Stimulated activated CD4-positive, alpha-beta T cell treated with anti-CD3 and anti-CD28 coated beads, TNF-alpha, amount 100 ng/mL, for 48 hours (primary cell): ENCODE measurements at places on chromosomes 13 and 19.

GRCh38 chr19:35205733-35206323 is 22.7 kb downstream of the FAM187B start:
- no peak for DNase-seq

GRCh38 chr13:113129921-113130750 is 7.5 kb downstream of the F10 start:
- no peak for DNase-seq

DNA sequence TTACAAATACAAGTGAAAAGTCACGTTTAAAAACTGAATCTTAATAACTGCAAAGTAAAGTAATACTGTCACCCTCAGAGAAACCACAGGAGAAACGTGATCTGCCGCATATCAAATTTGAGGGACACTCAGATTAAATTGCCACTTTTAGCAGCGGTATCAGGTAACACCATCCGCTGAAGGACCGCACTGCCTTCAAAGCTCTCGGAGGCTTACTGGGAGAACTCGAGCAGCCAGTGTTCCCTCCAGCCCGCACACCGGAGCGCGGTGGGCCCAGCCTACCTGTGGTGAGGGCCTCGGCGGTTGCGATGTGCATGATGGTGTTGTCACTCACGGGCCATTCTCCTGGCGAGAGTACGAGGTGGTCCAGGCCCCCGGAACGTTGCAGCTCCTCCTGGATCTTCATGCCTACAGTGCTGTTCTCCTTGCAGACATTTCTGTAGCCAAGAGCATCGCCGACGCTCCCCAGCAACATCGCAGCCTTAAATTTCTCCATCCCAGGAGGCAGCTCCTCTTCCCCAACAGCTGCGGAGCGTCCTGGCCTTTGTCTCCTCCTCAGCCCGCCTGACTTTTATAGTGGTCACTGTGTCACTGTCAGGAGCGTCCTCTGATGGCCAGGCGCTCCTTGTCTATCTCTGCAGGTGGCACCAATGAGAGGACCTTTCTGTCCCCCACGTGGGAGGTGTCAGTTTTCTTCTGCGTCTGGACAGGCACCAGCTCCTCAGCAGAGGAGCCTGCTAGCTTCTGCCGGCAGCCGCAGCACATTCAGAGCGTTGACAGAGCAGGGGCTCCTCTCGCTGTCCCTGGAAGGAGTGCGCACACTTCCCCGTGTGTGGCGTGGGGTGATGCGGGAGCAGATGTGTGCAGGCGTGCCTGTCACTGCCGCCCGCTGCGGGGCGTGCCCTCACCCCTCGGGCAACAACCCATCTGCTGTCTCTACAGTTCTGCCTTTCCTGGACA is at the start of gene ADPRHL1:
Gene ADPRHL1 (minus strand): TSS at position 547 of the 960 bp plus-strand sequence. CDS start 51 bp downstream, at position 496.
- DNase-seq = no peak

- no peak for DNase-seq
Observed at GRCh38 chr13:85896516-85897450, 97.6 kb upstream of the SLITRK6 start.

GRCh38 chr19:22622901-22623840 is 11.0 kb upstream of the ZNF492 start:
- no peak for DNase-seq

DNA sequence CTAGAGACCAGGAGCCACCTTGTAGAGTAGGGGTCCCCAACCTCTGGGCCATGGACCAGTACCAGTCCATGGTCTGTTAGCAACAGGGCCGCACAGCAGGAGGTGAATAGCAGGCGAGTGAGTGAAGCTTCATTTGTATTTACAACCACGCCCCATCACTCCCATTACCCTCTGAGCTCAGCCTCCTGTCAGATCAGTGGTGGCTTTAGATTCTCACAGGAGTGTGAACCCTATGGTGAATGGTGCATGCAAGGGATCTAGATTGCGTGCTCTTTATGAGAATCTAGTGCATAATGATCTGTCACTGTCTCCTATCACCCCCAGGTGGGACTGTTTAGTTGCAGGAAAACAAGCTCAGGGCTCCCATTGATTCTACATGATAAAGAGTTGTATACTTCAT is 303.6 kb downstream of the KCNRG start:
- no peak for DNase-seq

DNA sequence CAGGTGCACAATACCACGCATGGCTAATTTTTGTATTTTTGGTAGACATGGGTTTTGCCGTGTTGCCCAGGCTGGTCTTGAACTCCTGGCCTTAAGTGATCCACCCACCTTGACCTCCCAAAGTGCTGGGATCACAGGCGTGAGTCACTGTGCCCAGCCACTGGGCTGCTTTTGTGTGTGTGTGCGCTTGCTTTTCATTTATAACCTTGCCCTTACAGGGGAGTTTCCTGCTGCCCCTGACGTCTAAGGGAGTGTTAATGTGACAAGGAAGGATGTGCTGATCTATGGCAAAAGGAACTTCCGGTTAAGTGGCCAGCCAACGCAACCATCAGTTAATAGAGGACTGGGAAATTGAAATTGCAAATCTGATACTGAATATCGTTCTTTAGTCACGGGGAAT is 57.7 kb downstream of the ING1 start:
- no peak for DNase-seq

DNA sequence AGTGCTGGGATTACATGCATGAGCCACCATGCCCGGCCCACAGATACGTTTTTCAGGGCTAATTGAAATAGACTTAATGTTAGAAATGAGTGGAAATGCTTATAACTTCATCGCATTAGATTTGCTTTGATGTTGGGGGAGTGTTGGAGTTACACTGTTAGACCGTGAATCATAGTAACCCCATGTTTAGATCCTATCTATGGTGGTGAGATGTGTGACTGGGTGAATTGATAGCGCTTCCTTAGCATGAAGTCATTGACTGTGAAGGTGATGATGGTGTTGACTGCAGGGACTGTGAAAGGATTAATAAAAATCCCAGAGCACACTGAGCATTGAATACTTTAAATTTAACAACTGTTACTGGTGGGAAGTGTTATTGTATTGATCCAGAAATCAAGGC is 1.7 kb downstream of the ZNF264 start:
- DNase-seq = no peak

- no peak for DNase-seq
Observed at GRCh38 chr19:16861834-16862233, 27.0 kb upstream of the F2RL3 start.

DNA sequence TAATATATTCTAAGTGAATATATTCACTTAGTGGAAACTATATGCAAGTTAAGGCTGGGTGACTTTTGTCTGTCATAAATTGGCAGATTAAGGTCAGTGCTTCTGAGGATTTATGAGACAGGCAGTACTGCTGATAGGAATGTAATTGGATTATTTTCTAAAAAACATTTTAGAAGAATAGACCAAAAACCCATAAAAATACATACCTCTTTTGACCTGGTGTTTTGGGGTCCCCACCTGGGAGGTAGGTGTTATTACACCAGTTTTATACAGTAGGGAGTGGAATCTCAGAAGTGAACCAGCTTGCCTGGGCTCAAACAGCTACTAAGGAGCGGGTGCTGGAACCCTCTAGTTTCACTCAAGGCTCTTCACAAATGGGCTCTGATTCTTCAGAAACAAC is 25.3 kb downstream of the COG3 start:
- no peak for DNase-seq

DNA sequence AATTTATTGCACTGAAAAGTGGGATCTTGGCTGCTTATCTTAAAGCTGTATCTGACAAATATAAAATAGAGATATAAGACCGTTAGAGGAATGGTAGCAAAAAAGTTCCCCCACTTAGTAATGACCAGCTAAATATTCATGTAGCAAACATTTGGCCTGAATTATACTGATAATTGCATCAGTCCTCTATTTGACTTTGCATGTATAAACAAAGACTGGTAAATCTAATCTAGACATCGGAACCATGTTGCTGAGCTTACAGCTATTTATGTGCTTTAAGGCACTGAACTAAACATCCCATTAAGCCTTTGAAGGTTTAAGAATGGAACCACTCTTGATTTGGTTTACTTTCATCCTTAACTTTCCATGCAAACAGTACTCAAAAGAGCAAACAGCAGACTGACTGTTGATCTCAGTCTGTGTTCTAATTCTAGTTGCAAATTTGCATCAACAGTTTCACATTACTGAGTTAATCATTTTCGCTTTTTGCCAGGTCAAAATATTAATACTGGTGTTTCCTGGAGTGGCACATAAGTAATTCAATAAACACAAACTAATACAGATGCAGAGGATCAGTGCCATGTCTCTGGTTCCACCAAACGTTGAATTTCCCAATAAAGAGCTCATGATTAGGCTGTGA is 203.5 kb upstream of the HTR2A start:
- DNase-seq = no peak

DNA sequence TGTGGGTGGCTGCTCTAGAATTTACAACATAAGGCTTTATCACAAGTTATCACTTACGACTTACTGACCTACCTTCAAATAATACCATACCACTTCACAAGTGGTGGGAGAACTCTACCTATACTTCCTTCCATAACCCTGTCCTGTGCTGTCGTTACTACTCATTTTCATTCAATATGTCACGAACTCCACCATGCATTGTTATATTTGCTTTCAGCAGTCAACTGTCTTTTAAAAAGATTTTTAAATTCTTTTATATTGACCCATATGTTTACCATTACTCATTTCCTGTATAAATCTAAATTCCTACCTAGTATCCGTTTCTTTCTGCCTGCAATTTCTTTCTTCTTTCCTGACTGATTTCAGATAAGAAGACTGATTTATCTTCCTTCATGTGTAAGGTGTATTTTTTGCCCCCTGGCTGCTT is 200.0 kb downstream of the KLF12 start:
- DNase-seq = no peak

GRCh38 chr13:113547238-113547971 is 37.1 kb upstream of the TFDP1 start:
- no peak for DNase-seq

DNA sequence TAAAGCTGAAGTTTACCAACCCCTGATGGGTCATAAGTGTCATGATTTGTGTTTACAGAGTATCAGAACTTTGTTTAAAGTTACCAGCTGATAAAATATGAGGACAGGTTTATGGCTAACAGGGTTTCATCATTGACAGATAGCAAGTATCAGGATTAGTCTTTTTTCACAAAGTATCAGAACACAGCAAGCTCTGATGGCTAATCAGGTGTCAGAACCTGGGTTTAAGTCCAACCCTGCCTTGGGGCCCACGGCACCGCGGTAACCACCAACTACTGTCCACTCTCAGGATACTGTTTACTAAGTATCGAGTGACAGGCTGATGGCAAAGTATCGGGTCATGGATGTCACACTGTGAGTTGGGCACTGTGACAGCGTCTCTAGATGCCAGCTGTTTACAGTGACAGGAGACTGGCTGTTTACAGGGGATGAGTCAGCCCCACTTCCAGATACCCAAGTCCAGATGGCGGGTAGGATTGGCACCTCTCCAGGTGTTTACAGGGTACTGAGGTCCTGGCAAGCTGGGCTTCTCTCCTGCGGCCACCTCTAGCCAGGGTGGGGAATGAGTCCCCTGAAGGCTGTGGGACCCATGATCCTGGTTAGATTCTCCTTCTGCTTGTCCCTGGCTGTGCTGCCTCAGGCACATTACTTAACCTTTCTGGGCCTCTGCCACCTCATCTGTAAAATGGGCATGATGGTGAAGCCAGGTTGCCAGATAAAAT is 21.8 kb downstream of the ARRDC2 start:
- DNase-seq = no peak

DNA sequence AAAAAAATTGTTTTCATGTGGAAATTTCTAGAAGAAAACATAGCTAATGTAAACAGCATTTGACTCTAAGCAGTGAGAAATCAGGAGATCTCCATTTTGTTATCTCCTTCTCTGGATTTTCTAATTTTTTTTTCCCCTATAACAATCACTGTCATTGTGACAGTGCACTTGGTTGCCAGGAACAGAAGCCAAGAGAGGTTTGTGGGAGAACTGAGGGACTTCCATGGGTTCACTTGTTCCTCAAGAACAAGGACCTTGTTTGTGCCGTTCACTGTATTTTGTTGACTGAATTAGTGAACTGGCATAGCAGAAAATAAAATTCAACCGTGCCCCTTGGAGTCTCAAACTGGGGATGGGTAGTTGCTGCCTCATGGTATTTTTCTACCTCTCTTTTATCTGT is 17.1 kb downstream of the SHISA7 start:
- DNase-seq = no peak

- DNase-seq = no peak
Observed at GRCh38 chr19:53541971-53542370, 4.0 kb downstream of the ZNF331 start.

- no peak for DNase-seq
Observed at GRCh38 chr19:48997972-48998371, 4.3 kb downstream of the RUVBL2 start.

GRCh38 chr13:80603351-80603750 is 262.4 kb upstream of the SPRY2 start:
- no peak for DNase-seq

- DNase-seq = no peak
Observed at GRCh38 chr19:37899966-37900365, 6.4 kb downstream of the WDR87 start.

GRCh38 chr13:77846173-77846572 is 72.5 kb downstream of the EDNRB start:
- no peak for DNase-seq

DNA sequence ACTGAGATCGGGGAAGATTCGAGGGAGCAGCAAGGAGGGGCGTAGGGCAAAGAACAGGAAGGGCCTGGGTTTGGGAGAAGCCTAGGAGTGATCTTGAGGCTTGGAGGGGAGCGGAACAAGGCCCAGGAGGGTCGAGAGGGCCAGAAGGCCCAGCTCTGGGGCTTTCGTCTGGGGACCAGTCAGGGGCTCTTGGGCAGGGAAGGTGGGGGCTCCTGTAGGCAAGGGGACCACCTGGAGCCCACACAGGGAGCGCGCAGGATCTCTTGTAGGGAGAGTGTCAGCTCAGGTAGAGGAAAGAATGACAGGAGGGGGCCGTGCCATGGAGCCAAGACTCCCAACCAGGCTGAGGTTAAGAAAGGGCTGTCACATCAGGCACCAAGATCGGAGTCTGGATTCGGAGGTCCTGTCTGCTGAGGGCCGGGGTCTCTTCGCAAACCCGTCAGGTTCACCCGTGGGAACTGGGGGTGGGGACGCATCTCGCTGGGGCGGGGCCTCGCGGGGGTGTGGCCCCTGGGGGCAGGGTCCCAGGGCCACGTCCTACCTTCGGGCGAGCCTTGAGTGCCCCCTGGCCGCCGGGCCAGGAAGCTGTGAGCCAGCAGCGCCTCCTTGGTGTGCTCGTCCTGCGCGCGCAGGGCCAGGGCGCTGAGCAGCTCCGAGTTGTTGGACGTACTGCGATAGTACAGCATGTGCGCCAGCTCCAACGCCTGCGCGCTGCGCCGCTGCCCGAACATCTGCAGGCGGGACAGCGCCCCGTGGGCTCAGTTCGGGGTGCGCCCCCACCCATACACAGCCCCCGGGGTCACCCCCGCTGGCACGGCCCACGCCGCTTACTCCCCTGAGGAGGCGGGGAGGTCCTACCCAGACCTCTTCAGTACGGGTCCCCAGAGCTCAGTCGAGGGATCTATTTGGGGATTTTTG is 8.4 kb downstream of the EMP3 start:
- DNase-seq = peak; percentile 87

DNA sequence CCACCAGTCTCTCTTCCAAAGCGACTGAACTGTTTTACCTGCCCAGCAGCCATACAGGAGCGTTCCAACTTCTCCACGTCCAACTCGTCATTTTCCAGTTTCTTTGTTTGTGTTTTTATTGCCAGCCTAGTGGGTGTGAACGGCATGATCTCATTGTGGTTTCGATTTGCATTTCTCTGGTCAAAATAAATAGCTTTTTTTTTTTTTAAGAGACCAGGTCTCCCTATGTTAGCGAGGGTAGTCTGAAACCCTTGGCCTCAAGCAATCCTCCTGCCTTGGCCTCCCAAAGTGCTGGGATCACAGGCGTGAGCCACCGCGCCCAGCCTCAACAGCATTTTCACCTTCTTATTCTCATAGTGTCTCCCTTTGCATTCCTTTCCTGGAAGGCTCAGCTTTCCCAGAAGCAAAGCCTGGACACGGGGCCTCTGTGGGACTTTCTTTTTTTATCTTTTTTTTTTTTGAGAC is 4.2 kb upstream of the JSRP1 start:
- no peak for DNase-seq
